Right renal cortex interstitium (tissue), 3 donors: ENCODE measurements at places on chromosomes 7 and 10.

GRCh38 chr7:55132550-55132889 lies 113.7 kb downstream of the EGFR start:
- no peak for DNase-seq

GRCh38 chr10:105855791-105856190 lies 1214.7 kb downstream of the SORCS3 start:
- no peak for DNase-seq

DNA sequence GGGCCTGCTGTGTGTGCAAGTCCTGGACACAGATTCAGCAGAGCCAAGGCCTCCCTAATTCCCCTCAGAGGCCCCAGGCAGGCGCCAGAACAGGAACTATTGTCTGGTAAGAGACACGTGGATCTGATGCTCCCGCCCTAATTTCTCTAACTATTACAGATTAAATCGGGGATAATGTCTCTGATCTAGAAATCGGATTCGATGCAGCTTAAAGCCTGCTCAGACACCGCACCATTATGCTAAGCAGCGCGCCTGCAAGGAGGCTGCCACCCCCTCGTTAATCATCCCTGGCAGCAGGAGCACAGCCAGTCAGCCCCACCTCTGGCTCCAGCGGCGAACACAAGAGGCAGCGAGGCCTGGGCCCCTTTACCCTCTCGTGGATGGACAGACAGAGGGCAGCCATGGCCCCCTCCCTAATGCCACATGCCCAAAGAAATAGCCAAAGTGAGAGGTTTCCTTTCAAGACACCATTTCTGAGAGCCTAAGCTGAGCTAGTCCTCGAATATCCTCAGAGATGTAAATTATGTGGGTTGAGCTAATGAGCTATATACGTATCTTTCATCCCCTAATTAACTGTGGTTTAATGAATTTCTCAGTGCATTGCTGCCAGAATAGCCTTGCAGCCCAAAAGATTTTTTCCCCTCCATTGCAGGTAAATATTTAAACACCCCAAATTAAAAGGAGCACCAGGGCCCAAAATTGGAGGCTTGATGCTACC lies 122.1 kb downstream of the GRID1 start:
- no peak for DNase-seq

GRCh38 chr10:7199152-7199760 lies 211.6 kb downstream of the SFMBT2 start:
- DNase-seq = no peak

GRCh38 chr10:129993621-129994020 lies 29.5 kb upstream of the EBF3 start:
- no peak for DNase-seq

DNA sequence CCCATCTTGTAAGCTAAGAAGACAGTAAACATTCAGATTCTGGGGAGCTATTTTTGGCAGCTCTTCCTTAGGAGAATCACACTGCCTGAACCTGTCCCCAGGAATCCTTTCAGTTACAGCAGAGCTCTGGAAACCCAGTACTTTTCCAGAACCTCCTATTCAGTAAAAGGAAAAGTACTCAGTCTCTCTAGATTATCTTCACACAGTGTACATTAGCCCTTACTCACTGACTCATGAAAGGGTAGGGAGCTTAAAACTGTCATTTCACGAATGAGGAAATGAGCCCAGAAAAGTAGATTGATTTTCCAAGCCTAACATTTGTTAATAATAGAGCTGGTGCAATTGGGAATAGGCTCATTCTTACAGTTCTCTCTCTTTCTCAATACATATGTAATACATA lies 3.9 kb upstream of the CNNM1 start:
- DNase-seq = no peak

GRCh38 chr10:17454161-17455014 lies at the start of gene ST8SIA6:
Gene ST8SIA6, minus strand, starts transcription at chr10:17454595. Its CDS starts 340 bp downstream, at chr10:17454255.
- DNase-seq = peak; percentile 21

GRCh38 chr10:71383972-71384687 lies 12.6 kb upstream of the CDH23 start:
- DNase-seq = no peak

- DNase-seq = no peak
These were observed 154.8 kb upstream of the PRSS58 start for GRCh38 chr7:142412551-142413193.

DNA sequence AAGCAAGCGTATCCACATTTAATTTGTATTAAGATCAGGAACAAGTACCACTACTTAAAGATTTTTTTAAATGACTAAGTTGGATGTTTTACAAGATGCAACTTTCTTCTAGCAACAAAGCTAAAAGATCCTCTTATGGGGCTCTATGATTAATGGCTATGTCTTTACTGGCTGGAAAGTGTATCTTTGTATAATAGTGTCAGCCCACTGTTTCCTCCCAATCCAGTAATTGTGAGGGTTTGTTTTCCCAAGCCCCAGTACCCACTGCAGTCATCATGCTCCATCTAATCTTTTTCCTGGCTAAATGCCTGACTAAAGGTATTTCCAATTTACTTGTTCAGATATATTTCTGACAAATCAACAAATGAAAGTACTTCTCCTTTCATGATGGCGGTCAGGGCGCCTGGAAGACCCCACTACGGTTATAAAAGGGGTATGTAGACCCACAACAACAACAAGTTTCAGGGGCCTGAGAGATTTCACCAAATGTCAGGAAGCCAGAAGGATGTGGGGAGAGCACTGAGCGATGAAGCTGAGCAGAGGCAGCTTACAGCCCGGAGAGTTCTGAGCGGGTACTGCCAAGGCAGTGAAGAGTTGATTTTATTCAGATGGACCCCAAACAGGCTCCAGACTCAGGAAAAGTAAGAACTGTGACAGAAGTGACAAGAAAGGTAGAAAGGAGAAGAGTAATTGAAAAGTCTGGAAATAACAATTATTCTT lies 222.6 kb upstream of the KLF14 start:
- DNase-seq = no peak

DNA sequence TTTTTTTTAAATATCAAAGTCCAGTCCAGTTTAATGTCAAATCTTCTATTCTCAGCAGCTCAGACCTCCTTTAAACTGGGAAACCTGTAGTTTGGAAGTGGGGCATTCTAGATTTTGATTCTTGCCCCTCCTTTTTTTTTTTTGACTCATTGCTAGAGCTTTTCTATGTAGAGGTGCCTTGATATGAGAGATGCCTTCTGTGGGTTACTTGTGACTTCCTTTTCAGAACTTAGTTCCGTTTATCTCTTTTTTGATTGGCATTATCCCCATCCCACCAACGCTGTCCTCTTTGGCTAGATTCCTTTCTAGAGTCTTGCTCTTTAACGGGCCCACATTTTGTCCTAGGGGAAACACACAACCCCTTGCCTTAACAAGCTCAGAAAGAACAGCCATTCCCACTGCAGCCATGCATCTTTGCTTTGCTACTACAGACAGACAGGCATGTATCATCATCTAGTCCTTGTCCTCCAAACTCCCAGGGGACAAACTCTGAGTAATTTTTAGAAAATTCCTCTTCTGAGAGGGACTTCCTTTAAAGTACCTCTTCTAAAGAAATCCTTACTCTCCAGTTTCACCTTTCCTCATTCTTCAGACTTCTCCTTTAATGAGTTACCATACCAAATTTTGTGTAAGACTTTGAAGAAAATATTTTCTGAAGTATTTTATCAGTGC lies 153.6 kb downstream of the PHF14 start:
- DNase-seq = no peak

DNA sequence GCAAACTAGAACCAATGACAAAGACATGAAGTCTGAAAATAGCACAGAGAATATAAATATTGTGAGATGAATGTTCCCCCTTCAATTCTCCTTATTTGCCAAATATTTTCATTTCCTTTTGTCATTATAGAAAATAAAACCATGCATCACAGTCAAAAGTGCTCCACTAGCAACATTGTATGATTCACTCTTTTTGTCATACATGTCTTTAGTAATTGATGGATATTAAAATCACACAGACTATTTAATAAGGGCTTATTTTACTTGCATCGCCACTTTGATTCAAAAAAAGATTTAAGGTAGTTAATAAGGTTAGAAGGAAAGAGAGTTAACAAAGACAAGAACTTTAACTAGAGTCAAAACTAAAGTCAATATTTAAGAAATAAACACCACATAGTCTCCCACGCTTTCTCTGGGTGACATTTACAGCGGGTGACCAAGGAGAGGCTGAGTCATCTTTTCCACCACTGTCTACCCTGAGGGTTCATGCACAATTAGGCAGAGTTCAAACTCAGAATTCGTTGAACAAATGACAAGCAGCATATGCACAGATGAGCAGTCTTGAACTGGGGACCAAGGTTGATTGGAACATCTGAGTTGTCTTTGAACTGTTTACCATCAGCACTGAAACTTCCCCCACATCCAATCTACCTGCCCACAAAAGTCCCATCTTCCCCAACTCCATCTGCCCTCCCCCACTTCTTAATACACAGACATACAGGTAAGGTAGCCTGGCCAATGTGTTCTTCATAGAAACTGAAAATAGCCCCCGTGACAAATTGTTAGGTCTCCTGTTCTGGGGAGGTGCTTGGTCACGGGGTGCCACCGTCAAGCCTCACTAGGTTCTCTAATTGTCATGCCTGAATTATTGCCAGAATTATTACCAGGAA lies 42.5 kb downstream of the C7orf25 start:
- DNase-seq = no peak

- DNase-seq = no peak
These were observed 230.7 kb downstream of the RPS24 start for GRCh38 chr10:78264361-78264760.

GRCh38 chr10:56319386-56319785 lies 41.7 kb downstream of the ZWINT start:
- DNase-seq = no peak

GRCh38 chr7:2641406-2642393 lies 9.9 kb downstream of the TTYH3 start:
- no peak for DNase-seq

GRCh38 chr7:64651203-64651602 lies 14.7 kb upstream of the ZNF107 start:
- DNase-seq = no peak

DNA sequence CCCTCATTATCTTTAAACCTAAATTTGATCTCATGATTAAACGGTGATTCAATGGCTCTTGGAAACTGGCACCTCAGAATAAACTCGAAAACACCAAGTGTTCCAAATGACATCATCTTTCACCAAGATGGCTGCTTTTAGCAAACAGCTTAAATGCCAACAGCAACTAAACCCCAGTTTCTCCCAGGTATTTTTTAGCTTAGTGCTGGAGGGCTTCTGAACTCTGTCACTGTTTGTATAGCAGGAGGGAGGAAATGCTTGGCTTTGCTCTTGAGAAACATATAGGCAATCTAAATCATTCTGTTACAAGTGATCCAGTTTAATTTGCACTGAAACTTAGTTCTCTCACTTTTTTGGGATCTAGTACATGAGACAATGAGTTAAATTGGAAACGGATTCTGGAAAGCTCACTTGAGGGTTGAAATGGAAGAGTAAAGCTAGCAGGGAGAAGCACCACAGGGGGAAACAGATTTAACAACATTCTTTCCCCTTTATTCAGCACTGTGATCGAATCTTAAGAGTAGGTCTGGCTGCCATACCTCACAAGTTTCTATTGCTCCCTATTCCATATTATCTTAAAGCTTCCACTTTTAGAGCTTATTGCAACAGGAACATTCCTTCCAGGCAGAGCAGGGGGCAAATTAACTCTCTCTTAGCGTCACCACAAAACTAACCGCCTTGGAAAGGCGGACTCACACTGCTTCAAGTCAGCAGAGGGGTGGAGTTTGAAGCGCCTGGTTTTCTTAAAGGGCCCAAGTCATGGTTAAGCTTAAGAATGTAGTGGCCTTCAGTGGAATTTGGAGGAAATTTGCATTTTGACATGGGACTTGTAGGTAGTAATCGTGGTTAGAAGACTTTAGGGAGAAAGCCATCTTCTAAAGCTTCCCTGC lies 1.8 kb upstream of the CCDC6 start:
- DNase-seq = peak; percentile 67

- no peak for DNase-seq
These were observed 91.5 kb upstream of the MXI1 start for GRCh38 chr10:110115784-110116520.

GRCh38 chr10:76973091-76974016 lies 664.3 kb downstream of the KCNMA1 start:
- no peak for DNase-seq

DNA sequence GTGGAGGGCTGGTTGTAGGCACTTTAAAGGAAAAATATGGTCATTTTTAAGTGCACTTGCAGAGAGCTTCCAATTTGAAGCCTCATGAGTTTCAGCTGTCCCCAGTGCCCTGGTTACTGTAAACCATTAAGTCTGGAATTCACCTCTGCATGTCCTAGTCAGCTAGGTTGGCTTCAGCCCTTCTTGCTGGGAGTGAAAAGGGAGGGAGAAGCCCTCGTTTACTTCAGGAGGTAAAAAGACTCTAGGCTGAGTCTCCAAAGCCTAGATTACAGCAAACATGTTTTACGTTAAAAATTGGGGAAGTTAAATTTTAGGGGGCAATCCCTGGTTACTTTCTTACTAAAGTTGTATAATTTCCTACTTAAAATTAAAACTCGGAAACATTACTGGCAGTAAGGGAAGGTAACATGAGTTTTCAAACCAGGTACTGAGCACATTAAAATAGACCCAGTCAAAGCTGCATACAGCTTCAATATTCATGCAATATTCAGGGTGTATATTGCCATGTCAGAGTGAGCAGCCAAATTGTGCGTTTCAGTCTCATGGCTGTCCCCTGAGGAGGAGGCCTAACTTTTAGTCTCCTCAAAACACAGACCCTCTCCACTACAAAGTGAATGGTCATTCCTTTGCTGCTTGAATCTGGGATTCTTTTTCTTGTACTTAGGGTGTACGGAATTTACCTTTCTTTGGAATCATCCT lies 156.7 kb downstream of the PRKG1 start:
- DNase-seq = no peak

DNA sequence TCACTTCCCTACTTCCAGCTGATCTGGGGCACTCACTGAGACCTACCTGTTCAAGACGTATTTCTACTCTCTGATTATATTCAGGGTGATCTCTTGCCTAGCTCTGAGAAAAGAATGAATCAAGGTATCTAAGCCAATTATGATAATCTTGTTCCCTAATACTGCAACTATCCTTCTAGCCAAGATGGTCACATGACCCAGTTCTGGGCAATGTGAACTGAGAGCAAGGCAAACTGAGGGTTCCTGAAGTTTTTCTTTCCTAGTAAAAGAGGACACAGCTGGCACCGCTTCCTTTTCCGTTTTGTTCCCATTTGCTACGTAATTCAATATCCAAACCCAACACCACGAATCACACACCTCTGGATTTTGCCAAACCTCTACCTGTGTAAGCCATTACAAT lies 5.9 kb upstream of the GPAM start:
- DNase-seq = no peak

DNA sequence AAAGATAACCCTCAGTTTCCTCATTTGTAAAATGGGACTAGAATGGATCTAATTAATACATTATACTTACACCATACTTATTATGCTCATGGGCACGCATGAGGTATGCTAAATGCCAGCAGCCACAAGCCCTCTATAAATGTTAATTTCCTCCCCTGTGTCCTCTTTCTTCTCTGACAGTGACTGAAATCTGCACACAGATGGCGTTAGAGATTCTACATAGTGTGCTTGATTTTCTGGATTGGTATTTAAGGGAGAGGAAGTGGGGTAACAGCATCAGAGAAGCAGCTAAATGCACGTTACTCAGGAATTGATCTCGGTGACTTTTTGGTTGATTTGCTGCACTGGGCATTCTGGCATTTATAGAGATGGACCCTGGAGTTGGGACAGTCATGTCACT lies 568.5 kb downstream of the CALN1 start:
- no peak for DNase-seq
